ENCODE measurements at places on chromosomes 2 and 18.

GRCh38 chr2:48428449-48428848 lies 101.5 kb upstream of the STON1 start:
- no peak for DNase-seq

- no peak for DNase-seq
These were observed 6.2 kb downstream of the PDCL3 start for GRCh38 chr2:100568989-100569388.

DNA sequence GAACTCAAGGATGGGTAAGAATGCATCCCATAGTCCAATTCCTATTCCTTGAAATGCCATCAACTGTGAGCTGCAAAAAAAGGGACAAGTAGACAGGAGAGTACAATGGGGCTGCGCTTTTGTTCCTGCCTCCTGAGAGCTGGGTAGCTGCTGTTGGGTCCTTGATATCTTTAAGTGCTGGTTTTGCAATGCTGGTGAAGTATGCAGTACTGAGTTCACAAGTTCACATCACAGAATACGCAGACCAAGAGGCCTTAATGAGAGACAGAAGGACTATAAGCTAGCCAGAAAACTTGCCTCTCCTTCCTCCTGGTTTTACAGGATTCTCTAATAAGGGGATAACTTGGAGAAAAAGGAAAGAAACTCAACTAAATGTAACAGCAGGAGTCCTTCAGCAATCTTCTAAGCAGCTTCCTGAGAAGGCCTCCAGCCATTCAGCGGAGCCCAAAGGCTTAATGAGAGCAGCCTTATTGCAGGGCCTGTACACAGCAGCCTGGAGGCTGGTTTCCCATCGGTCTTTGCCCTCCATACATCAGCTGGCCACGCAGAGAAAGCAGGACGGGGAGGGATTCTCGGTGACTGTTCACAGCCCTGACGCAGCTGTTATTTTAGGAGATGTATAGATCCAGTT lies 293.1 kb downstream of the CDCA7 start:
- DNase-seq, result no peak

GRCh38 chr18:32337821-32338220 lies 132.9 kb downstream of the GAREM1 start:
- DNase-seq, result no peak
